ENCODE measurements at places on chromosomes 6 and 20.
A peak's percentile ranks its signal among the peaks of the same experiment; 100 is the strongest.

- DNase-seq = no peak
Measured at GRCh38 chr20:31537890-31538289, 23.6 kb downstream of the HM13 start.

GRCh38 chr6:54112151-54112650 lies 958 bp downstream of the MLIP start:
- DNase-seq = no peak

DNA sequence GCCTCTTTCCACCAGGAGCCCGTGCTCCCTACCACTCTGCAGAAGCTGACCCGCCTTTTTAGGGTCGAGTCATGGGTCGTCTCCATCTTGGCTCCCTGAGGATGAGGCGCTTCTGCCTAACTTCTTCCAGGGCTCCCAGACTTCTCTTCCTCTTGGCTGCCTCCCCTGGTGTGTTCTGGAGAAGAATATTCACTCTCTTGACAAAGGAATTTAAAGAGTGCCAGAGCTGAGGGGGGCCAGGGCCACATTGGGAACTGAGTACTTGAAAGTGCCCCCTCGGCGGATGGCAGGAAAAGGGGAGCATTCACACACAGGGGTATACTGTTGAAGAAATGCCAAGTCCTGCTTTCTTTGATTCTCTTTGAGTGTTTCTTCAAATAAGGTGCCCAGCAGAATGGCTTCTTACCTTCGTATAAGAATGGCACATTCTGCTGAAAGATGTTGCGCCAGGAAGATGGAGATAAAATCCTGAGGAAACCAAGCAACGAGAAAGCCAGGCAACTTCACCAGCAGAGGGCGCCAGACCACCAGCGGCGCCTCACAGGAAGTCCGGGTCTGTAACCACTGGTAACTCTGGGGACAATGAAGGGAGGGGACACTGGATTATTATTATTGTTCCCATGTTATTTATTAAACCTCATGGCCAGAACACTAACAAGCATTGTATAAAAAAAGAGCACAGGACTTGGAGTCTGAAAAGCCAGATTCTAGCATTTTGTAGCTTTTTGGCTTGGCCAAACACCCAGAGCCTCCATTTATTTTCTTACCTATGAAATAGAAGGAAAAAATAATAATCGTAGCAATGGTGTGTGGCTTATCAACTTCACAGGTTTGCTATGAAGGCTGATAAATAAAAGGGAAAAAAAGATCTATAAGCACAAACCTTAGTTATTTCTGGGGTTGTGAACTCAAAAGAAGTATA lies 176.7 kb downstream of the HACE1 start:
- peak; percentile 47 for DNase-seq

DNA sequence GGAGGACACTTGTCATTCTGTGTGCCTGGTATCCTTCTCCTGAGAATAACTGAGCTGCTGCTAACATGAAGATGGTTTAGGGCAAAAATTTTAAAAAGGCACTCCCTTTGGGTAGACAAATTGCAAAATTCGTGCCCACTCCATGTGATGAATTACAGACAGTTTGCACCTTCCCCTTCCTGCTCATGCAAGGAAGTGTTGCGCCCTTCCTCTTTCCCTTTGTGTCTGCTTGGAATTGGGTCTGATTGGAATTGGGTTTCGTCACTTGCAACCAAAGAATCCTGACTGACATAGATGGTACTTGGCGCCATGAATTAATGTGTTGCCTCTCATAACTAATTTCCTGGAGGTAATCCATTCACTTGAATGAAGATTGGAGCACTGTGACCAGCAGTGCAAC lies 62.3 kb upstream of the SHLD1 start:
- DNase-seq = no peak

DNA sequence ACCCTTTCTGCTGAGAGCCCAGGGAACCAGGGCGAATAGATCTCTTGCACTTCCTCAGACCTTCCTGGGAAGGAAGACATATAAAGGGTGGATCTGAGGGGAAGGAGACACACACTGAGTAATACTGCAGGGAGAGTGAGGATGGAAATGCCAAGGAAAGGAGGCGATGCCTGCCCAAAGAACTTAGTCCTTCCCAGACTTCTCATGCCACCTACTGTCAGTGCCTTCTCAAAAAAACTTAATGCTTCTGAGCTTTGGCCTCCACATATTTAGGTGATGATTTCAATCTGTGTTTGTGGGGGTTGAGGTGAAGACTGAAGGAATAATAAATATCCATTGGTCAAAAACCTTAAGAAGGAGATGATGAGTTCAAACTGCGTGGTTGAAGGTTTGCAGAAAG lies 9.7 kb downstream of the BTN3A1 start:
- DNase-seq = no peak

- no peak for DNase-seq
Measured at GRCh38 chr6:127581576-127581975, 4.6 kb downstream of the C6orf58 start.

- no peak for DNase-seq
Measured at GRCh38 chr6:13072686-13073347, 255.5 kb downstream of the TBC1D7 start.

DNA sequence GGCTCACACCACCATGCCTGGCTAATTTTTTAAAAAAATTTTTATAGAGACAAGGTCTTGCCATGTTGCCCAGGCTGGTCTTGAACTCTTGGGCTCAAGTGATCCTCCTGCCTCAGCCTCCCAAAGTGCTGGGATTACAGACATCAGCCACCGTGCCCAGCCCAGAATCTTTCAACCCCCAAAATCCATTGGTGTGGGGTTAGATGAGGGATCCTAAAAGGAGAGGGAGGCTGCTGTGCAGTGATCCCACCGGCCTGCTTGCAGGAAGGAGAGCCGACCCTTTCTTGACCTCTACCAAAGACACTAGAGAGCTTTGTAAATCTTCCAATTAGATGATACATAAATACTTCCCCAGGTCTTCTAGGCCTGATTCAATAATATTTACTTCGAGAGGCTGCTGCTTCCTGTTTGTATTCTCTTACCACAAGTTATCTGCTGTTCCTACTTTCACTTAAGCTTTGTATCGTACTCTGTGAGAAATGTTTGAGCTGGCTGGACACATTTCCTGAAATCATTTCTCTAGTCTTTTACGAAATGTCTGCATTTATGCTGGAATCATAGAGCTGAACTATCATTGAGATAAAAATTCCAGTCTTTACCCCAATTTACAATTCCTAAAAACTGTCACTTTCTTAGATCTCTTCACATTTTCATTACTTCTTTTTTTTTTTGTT lies 49.3 kb upstream of the IER3 start:
- DNase-seq = no peak

- DNase-seq = no peak
Measured at GRCh38 chr20:46549188-46549972, 1.1 kb downstream of the OCSTAMP start.

- no peak for DNase-seq
Measured at GRCh38 chr6:82959385-82959941, 106.2 kb downstream of the UBE3D start.

- no peak for DNase-seq
Measured at GRCh38 chr6:76264468-76264867, 192.0 kb upstream of the IMPG1 start.

DNA sequence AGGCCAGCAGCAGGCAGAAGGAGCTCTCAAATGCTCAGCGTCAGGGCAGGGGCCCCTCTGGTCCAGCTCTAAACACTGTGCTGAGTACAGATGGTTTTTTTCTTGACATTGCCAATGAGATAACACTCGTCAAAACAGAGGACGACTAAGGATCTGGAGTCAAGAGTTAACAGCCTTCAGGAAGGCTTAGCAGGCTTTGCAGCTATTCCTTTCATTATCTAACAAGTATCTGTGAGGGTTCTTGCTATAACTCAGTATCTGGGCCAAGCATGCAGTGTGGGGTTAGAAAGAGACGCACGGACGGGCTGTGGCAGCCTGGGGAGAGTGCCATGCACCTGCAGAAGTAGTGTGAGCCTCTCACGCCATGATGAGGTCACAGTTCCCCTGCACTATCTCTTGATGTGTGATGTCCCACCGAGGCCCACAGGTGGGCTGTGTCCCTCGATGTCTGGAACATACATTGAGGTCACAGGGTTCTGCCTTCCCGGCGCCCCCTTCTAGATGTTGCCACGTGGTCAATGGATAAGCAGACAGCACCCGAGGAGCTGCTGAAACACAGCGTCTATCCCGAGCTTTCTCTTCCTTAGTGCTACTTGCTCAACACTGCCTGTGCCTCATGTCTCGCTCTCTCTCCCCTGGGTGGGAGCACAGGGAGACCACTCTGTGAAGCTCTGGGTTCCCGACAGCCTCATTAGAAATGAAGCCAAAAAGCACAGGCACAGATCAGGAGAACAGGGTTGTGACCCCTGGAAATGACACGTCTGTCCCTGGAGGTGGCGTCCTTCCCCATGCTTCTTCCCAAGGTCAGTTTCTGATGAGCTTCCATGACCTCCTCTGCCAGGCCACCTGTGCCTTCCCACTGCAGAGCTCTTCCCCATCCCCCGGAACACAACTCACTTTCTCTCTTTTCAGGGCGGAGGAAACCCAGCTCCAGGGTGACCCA lies 85.5 kb upstream of the RPS6KA2 start:
- DNase-seq = no peak

DNA sequence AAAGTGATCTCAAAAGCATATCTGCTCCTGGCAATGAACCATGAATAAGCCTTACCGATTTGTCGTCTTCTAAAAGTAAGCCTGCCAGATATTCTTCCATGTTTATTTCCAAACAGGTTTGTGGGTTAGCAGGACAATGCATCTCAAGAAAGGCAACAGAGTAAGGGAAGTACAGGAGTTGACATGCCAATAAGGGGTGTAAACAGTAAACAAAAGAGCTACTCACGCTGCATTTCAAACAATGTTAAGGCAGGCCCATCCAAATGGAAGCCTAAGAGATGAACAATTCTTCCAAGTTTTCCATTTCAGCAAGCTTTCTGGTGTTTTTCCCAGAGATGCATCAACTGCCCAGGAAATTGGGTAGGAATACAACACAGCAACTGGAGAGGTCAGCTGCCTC lies 27.8 kb upstream of the CRIP3 start:
- DNase-seq = no peak

DNA sequence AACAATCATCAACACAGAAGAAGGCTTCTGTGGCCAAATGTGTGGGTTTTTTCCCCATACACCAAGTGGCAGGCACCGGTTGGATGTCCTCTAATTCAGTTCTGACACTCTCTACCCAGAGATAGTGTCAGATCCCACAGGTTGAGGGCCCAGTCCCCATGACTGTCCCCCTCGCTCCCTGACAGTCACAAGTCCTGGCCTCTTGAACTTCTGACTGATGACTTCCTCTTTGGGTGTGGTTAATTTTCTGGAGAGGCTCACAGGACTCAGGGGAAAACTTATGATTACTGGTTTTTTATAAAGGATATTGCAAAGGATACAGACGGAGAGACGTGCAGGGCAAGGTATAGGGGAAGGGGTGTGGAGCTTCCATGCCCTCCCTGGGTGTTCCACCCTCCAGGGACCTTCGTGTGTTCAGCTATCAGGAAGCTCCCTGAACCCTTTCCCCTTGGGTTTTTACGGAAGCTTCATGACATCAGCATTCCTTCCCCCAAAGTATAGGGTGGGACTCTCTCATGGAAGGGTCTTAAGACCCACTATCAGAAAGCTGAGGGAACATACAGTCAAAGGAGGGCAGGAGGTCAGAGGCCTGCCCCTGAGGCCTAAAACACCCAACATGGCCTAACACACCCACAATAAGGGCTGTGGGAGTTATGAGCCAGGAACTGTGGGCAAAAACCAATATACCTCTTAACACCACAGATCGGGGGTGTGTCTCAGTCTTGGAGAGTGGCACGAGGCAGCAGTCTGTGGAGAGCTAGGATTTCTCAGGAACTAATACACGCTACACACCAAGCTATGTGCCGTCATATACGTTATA lies 33.3 kb downstream of the FARS2 start:
- DNase-seq = no peak

- DNase-seq = no peak
Measured at GRCh38 chr6:41049521-41049920, 3.5 kb upstream of the APOBEC2 start.
